ENCODE measurements at places on chromosomes 2 and 18.

DNA sequence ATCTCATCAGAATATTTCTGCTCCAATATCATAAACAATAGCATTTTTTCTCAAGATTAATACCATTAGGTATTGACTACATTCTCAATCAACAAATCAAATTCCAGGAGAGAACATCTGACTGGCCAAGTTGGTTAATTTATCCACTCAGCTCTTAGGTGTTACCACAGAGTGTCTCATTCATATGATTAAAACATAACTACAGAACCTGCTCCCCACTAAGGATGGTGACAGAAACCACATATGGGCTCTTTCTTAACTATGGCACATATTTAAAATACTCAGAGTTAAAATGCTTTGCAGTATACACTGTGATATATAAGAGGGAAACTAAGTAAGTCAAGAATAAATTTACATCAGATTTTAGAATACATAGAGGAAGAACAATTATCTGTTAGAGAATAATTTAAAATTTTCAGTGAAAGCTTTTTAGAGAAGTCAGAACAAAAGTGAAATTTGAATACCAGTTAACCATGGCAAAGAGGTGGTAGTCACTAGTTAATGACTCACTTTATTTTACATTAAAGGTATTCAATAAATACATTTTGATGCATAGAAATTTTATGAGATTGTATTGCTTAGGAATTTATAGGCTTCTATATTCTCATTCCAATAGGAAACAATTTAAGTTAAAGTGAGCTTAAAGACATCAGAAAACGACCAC lies 1120.8 kb upstream of the TMEFF2 start:
- no peak for DNase-seq

- DNase-seq = no peak
Measured at GRCh38 chr2:112161431-112162145, 23.4 kb downstream of the FBLN7 start.

DNA sequence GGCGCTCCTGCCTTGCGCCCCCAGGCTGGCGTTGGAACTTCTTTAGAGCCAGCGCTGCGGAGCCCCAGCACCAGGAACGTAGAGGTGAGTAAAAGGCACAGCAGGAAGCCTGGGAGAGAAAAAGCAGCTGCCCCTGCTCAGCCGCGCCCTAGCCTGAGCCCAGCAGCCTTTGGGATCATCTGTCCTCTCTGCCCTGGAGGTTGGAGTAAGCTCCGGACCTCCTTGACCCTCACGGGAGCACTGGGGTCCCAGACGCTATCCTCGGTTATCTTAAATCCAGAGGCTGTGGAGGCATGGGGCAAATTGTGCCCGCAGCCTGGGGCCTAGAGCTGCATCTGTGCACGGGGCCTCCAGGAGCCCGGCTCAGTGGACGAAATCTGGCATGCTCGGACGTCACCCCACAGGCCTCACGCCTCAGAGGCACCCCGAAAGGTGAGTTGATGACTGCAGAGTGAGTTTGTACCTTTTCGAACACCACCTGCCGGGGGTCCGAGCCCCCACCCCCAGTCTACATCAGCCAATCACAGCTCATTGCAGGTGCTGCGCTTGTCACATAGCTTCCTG lies 1.6 kb upstream of the SLC66A2 start:
- DNase-seq = no peak

DNA sequence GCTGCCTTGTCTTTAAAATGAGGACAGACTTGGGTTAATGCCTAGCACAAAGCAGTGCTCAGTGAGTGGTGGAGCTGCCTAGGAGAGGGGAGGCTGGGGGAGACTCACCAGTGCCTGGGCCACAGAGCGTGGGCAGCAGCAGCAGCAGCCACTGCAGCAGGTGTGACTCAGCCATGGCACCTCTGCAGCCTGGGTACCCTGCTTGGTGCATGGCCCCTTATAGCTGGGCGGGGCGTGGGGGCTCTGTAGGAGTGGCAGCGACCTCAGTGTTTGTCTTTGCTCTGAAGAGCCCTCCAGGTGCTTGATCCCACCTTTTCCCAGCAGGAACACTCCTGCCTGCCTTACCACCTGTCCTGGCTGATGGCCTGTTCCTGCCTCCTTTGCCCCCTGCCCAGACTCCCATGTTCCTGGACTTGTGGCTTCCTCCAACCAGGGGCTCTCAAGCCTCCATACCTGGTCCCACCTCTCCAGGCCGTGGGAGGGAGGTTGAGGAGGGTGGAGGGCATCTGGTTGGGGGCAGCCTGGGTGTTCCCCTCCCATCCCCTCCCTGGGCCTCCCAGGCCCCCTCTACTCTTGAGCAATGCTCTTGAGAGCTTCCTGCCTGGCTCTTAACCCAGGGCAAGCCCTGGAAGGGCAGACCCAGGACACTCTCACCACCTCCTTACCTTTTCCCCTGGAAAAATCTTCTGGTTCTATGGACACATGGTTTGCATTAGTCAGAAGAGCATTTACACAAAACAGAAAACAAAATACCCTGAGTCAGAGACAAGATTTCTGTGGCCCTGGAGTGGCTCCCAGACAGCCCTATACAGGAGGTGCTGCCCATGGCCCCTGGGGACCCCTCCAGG lies at the start of gene SFTPB:
Gene SFTPB, minus strand, starts transcription at position 191 of the 848 bp plus-strand sequence. Its CDS starts 16 bp downstream, at position 175.
- DNase-seq = no peak

DNA sequence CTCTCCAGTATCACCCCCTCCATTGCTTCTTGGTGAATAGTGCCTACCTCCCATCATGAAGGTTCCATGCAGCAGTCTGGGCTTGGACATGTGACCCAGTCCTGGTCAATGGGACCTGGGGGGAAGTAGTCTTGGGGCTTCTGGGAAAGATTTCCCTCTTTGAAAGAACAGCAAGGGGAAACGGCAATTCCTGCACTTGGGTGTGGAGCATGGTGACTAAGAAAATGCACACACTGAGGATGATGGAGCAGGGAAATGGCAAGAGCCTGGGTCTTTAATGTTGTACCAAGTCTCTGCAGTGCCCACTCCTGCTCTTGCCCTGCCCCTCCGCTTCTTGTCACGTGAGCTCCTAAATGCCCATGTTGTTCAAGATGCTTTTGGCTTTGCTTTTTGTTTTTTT lies 131.4 kb upstream of the SIX2 start:
- DNase-seq = no peak

- no peak for DNase-seq
Measured at GRCh38 chr18:4453567-4453873, 1.6 kb downstream of the DLGAP1 start.

DNA sequence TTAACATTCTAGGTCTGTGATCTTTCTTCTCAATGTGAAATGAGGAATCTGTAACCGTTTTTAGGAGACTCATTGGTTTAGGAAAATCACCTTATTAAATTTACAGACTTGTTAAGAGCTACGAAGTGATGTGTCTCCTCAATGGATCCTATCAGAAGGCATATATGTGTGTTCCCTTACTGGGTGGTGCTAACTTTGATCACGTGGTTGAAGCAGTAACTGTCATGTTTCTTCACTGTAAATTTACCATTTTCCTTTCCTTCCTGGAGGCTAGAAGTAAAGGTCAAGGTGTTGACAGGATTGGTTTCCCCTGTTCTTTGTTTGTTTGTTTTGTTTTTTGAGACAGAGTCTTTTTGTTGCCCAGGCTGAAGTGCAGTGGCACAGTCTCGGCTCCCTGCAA lies 1.4 kb upstream of the MTHFD2 start:
- DNase-seq = no peak

DNA sequence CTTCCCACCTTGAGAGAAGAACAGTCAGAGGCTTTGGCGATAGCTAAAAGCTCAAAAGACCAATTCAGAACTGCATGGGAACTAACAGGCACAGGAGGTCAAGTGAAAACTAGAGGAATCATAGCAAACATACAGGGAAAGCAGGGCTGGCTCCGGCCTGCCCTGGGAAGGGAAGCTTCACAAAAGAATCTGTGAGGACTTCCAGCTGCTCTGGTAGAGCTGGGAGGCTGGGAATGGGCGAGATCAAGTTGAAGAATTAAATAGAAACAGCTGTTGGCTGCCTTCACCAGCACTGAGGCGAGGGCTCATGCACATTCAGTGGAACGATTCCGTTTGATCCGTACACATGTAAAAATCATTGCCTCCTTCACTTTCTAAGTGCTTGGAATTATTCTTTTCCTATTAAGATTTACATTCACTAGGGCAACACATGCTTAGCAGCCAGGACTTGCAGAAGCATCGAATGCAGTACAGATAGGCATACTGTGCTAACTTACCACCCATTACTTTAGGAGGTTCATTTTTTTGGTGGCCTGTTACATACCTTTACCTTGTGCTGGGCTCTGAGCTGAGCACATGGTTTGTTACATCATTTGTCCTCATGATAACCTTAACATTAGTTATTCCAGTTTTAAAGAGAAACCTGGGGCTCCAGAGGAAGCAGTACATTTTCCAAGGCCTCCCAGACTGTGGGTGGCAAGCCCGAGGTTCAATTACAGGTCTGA lies 125.4 kb upstream of the RNF152 start:
- peak; percentile 81 for DNase-seq

DNA sequence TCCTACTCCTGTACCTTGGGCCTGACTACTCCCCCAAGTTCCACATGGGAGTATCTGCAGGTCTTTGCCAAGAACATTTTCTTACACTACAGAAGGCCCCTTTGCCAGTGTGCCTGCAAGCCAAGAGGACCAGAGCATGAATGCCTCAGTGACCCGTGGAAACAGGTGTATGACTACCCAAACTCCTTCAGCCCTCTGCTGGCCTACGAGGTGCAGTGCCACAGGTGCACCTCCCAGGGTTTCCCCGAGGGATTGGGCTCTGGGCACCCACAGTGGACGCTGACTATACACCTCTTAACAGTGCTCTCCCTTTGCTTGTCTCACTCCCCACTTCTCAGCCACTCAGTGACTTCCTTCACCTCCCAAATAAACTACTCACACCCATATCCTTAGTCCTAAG lies 91.4 kb downstream of the COL6A3 start:
- no peak for DNase-seq

DNA sequence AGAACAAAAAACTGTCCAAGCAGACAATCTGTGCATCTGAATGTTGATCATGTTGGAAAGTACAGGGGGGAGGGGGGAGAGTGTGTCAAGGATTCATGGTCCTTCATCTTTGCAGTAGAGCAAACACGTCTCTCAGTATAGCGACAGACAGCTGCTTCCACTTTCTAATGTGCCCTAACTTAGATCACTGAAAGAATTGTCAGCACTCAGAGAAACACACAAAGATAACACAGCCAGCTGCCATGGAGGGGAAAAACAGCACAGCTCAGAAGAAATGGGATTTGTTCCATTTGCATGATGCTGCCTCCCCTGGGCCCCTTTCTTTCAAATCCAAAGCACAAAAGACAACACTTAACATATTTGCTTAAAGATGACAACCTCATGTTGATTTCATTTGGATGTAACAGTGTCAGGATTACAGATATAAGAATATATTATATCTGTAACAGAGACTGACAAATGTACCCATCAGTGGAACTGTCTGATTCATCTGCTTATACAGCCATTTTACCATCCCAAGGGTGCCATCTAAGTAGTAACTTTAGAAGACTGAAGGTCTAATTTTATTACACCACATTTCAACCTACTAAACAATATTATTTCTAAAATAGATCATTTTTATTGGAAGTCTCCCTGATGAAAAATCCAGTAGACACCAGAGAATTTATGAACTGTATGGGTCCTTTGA lies 17.7 kb downstream of the FIGN start:
- no peak for DNase-seq
